ENCODE measurements at places on chromosomes 4 and X.

- DNase-seq, result no peak
These were observed 13.8 kb upstream of the CFAP299 start for GRCh38 chr4:80321776-80322175.

- no peak for DNase-seq
These were observed 547.5 kb downstream of the SMARCA1 start for GRCh38 chrX:128975745-128976144.

GRCh38 chr4:40210776-40211175, 13.9 kb downstream of the RHOH start:
- no peak for DNase-seq

DNA sequence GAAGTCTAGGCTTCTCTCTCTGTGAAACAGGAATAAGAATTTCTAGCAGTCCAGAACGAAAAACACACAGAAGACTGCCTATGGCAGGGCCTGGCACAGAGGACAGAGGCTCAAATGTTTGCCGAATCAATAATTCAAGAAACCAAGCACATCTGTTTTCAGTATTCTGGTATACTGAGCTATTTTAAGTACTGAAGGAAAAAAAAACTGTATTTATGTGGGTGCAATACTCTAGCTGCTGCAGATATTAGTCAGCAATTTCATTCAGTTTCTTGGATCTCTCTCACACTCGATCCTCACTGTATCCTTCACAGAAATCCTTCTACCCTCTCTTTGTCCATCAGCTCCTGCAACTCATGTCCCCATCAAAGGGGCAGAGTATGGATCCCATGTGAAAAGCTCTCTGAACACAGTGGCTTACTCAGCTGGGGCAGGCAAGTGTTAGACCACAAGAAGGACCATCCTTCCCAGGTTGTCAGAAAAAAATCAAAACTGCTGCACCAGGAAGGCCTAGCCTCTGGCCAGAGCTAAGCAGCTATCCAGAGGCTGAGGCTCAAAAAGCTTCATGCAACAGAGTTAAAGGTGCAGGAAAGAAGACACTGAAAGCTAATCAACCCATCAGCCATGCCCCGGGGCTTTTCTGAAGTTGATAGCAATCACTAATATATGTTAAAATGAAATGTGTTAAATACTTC, 9.1 kb upstream of the USO1 start:
- DNase-seq, result no peak

GRCh38 chr4:56468097-56468422, 643 bp downstream of the SRP72 start:
- no peak for DNase-seq

DNA sequence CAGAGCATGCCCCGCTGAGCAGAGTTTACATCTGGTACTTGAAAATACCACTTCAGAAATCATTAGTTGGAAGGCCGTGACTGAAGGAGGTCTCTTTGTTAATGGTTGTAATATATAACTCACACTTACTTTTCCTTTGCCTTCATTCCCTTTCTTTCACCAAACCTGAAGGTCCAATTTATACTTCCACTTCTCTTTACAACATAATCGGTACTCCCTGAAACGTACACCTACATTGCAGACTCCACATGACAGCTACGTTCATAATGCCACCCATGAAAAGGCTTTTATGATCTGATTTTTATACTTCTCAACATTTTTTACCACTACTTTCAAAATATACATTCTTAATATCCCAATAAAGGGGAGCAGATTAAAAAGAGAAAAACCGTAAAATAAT, 298.7 kb downstream of the C4orf33 start:
- no peak for DNase-seq

GRCh38 chr4:10783351-10783750, 98.8 kb upstream of the CLNK start:
- DNase-seq, result no peak

DNA sequence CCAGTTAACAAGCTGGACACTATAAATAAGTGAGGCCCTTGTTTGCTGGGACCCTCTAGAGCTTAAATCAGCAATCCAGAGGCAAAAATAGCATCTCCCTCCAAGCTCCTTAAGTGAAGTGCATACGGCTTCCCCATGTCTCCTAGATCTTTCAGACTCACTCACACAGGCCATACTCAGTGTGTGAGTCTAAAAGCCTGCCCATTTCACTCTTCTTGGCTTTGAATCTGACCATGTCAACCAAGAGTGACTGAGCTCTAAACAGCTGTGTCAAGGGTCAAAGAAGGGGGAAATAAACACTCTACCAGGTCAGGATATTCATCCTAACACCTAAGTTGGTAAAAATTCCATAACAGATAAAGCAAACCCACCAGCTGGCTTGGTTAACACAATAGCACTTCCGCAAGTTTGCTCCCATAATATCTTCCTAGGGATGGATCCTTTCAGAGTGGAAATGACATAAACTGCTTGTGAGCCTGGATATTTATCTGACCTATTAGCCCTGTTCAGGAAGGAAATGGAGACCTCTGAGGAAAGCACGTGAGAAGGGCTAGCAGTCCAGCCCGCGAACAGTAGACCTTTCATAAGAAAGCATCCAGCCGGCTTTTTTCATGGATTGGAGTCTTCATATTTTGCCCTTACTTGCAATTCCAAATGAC, 65.6 kb downstream of the MID1 start:
- DNase-seq, result no peak

DNA sequence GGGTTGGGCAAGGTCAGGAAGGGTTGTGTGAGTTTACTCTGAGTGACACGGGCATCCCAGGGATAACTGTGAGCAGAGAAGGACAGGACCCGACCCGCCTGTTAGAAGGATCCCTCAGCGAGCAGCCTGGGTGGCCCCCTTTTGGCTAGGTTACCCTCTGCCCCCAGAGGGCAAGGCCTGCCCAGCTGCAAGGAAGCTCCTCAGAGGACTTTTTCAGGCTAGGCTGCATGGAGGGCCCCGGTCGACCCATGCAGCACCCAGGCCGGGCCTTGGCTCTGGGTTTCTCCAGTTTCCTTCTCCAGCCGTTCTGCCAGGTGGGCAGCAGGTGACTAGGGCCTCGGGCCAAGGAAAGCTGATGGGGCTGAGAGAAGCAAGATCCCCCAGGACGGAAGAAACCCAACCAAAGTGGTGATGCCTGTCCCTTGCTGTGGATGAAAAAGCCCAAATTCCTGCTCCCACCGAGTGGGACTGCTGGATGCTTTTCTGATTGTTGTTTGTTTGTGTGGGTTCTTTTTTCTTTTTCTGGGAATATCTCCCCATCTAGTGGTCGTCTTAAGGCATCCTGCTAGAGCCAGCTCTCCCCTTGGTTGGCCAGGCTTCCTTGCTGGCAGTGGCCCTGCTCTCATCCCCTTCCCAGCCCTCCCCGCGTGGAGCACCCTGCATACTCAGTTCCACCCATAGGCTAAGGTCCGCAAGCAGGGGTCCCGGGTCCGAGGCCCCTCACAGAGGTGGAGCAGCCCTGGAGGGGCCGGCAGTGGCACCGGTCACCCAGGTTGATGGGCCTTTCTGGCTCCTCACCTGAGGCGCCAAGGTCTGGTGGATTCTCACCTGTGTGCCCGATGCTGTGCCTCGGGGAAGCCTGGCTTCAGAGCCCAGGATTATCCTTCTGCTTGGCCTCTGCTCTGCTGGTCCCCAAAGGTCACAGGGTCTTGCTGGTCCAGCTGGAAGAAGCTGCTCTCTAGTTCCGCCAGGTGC, 1.8 kb downstream of the ZFP92 start:
- no peak for DNase-seq

DNA sequence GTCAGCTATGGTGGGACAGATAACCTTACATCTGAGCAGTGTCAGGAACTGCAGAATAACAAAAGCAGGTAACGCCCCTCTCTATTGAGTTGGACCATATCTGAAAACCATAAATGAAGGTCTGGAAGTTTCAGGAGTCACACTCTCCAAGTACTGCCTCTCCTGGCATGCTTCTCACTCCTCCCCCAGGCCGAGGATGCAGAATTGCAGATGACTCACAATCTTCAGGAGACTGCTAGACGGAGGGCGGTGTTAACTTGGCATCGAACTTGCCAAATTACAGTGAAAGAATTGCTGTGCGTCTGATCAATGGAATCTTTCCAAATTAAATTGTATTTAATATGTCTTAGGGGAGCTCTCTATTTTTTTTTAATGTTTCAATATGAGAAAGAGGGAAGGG, 67.1 kb upstream of the TRIM2 start:
- DNase-seq, result peak; percentile 74

DNA sequence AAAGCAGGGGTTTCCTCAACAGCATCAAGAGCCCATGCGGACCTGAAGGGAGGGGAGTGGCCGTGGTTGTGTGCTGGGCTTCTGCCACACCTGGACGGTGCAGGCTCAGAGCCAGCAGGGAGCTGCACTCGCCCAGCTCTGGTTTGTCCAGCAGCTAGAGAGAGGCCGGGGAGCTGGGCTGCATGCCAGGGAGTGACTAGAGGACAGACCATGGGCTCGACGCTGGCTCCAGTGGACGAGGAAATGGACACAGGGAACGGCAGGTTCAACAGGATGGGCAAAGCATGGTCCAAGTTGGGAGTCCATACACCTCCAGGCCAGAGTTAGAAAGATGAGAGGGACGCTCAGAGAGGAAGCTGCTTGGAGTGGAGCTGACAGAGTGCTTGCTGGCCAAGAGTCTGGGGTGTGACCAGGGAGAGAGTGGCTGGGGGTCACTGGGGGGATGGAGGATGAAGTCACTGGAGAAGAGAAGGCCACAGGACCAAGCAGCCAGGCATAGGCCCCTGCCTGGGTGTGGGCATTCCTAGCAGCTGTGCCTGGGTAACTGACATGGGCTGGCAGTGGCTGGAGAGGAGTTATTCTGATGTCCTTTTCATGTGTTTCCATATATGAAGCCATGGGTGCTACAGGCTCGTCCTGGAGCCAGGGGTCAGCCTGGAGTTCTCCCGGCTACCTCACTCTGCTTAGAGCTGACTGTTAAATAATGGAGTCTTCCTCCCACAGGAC, 42.8 kb downstream of the HTT-AS start:
- DNase-seq, result no peak

- DNase-seq, result peak; percentile 1
These were observed 21.1 kb downstream of the NMU start for GRCh38 chr4:55615008-55615407.

GRCh38 chrX:40539214-40540142, 41.3 kb upstream of the ATP6AP2 start:
- peak; percentile 78 for DNase-seq

GRCh38 chrX:16666541-16666940, 16.6 kb downstream of the S100G start:
- DNase-seq, result peak; percentile 74

DNA sequence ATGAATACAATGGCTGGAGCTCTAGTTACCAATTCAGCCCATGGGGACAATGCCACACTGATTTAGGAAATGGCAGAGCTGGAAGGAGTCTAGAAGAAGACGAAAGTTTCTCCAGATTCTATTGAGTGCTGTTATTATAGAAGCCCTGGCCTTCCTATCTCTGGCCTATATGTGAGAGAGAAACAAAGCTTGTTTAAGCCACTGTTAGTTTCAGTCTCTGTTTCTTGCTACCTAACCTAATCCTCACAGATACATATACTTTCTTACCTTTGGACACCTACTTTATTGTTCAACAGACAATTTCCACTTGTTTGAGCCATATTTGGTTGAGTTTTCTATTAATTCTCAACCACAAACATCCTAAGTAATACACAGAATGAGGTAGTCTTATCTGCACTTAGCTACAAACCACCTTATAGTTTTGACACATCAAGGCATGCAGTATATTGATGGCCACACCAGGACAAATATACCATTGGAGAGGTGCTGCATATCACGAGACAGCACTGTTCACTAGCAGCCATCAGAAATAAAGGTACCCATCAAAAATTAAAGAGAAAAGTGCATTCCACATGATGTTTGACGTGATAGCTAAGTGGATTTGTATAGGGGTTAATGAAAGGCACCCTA, 190.2 kb downstream of the SMIM20 start:
- no peak for DNase-seq

DNA sequence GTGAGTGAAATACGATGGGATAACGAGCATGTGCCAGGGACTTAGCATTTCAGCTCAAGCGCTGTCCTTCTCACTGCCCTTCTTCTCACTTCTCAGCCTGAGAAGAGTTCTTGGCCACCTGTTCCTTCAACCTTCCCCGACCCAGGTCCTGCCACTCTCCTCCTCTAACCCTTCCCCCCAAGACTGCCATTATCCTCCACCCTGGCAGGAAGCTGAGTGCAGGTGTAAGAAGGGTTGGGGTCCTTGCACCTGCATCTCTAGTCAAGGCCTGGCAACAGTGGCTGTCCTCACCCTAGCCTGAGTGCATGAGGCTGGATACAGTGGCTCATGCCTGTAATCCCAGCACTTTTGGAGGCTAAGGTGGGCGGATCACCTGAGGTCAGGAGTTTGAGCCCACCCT, 19.9 kb upstream of the STIM2 start:
- DNase-seq, result no peak

- no peak for DNase-seq
These were observed 10.9 kb downstream of the NAT8L start for GRCh38 chr4:2069986-2070385.

DNA sequence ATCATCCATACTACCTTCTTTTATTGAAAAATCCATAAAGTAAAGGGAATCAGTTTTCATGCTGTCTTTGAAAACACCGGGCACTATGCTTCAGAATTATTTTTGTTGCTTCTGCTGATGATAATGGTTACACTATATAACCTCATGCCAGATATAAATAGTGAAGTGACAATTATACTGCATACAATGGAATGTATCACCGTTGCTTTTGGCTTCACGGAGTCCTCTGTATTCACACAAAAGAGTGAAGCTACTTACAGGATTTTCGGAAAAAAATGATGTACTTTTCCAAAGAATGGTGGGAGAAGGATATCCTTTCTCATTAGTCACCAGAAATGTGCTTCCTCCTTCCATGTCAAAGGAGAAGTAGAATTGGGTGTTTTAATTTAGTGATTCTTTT, 159.1 kb upstream of the PITX2 start:
- no peak for DNase-seq

DNA sequence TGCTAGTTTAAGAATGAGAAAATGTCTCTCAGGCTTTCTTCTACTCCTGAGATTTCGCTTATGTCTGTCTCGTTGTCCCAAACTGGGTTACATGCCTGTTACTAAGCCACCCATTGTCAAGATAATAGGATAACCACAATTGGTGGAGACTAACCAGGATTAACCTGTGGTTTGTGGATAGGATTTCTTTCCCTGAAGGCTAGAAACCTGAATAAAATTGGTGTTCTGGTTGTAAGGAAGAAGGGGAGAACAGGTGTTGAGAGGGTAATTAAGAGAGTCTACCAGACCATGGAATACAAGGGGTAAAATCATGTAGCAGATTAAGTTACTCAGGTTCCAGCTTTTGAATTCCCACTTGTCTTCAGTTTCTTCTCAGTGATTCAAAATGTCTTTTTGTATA, 225.4 kb downstream of the CPE start:
- DNase-seq, result no peak

DNA sequence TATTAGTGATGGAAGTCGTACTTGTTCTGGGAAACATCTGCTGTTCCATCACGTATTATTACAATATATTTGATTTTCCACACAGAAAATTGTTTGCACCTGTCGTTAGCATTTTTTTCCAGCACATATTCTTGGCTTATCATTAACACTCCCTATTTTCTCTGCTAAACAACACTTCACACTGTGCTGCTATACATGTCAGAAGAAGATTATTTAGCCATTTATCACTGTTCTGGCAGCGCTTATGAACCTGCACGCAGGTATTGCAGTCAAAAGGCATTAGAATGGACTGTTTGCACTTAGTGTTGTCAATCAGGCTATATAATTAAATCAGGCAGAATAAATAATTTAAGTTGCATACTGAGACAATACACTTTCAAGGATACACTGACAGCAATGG, 218.6 kb downstream of the CHM start:
- DNase-seq, result no peak

GRCh38 chr4:7107166-7107905, 39.5 kb upstream of the GRPEL1 start:
- DNase-seq, result no peak

Measured in RPMI7951 (cell line).